ENCODE measurements at places on chromosomes 3 and 15.

DNA sequence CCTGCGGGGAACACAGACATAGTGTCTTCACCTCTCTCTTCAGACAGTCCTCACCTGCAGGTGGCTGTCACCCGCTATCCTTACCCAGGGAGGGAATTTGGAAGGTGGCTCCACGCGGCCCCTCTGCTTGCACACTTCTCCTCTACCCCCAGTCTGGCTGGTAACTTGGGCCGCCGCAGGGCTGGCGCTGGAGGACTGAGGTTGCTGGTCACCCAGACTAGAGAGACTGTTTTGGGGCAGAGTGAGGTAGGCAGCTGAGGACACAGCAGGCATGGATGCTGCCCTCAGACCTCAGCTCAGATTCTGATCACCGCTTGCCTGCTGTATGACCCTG lies 12.6 kb upstream of the IQSEC1 start:
- DNase-seq = no peak

GRCh38 chr15:25095179-25095578 lies 140.4 kb downstream of the SNRPN start:
- DNase-seq = no peak

- no peak for DNase-seq
Observed at GRCh38 chr3:8283193-8283592, 218.4 kb upstream of the LMCD1 start.

GRCh38 chr3:34851137-34851536 lies 788.2 kb upstream of the ARPP21 start:
- DNase-seq = no peak

DNA sequence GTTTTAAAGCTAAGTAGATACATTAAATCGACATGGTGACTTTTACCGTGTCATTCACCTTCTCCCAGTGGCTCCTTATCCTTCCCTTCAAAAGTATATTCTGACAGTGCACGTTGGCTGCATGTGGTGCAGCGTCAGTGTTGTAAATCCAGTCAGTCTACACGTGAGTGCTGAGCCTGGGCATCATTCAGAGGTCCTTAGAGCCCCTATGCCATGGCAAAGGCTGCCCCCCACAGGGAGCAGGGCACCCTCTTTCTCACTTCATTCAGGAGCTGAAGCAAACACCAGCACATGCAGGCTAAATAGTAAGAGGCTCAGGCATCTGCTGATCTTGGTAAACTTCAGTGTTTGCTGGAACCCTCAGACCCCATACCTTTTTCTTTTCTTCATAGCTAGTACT lies 43.3 kb downstream of the RASGRP1 start:
- DNase-seq = no peak

DNA sequence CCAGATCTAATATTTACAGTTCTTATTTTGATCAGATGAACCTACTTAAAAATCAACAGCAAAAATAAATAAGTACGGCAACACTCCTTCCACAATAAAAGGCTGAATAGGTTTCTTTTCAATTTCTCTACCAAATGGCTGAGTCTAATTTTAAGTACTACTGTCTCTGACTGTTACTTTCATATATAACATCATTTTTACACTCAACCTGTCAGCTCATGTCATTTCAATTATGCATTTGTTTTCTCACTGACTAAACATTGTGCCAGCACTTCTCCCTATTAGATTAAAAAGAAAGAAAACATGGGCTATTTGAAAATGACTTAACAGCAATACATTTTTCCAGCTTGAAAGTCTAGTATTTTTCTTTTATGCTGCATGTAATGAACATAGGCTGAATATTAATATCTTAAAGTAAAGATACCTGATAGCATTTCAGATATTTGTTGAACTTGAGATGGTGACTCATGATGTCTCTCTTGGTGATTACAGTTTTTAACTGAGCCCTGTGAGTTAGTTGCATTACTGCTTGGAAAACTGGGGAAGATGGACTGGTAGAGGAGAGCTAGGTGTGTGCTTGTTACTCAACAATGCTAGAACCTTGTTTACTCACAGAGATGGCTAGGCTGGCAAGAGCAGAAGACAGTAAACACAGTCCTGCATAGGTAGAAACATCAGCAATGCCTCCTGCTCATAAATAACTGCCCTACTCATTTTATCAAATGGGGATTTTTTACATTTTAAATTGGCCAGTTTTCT lies 73.9 kb downstream of the PEX5L start:
- DNase-seq = no peak

GRCh38 chr3:53199834-53200233 lies 38.8 kb downstream of the PRKCD start:
- no peak for DNase-seq

DNA sequence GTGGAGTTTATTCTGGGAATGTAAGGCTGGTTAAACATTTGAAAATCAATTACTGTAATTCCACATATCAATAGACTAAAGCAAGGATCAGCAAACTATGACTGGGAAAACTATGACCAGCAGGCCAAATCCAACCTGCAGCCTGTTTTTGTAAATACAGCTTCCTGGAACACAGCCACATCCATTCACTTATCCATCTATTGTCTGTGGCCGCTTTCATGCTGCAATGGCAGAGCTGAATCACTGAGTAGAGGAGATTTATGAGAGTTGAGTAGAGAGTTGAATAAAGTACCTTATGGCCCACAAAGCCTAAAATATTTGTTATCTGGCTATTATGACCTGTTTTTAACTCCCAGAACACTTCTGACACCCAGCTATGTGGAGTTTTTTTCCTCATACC lies 12.2 kb downstream of the MYLK start:
- DNase-seq = no peak

GRCh38 chr15:35701402-35702046 lies 155.6 kb upstream of the DPH6 start:
- DNase-seq = no peak

GRCh38 chr15:87528873-87529272 lies 727.7 kb downstream of the NTRK3 start:
- no peak for DNase-seq

GRCh38 chr3:80285388-80285787 lies 517.6 kb upstream of the ROBO1 start:
- no peak for DNase-seq

DNA sequence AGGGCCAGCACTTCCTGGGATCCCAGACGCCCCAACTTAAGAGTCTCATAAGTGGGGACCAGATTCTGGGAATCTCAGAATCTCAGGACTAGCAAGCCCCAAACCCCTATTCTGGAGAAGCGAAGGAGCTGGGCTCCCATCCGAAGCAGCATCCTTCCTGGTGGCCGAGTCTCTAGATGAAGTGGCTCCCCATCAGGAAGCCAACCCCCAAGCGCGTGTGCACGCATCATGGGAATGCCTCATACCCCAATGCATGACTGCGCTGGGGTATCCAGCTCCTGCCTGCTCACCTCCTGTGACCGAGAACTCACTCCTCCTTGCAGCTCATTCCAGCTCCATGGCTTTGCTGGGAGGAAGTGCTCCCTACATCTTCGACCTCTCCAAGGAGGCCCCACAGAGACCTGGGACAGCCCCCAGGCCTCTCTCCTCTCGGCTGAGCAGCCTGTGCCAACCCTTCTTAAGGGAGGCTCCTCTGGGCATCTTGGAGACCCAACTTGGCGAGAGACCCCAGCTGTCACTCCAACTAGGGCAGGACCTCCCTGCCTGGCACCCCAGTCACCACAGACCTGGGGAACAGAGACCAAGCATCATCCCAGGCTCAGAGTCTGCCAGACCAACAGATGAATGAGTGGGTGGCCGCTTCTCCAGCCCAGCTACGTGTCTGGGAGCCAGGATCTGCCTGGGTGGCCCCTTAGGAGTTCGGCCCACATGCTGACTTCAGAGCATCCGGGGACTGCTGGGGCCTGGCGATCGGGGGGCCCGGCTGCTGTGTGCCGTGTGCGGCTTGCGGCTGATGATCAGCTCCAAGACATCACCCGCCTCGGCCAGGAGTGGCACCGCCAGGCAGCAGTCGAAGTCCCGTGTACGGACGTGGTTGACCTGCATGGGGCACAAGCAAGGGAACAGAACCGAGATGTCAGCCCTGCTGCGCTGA lies 46.9 kb downstream of the GRIP2 start:
- DNase-seq = no peak

GRCh38 chr15:67018026-67018425 lies 47.4 kb upstream of the SMAD3 start:
- no peak for DNase-seq

DNA sequence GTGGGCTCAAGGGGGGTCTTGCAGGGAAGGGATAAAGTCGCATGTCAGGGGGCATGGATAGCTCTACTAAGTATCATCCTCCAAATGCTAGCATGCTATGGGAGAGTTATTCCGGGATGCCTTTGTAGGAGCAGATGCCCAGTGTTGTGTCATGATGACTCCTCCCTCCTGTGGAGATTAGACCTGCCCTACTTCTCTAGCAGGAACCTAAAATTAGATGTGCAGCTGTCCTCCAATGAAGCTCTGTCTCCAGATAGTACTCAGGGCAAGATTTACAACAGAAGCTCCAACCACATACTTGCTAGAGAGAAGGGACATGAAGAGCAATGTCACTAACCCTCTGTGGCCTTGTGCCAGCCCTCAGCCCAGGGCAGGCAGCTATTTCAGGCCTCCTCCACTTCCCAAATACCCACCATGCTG lies 82.5 kb downstream of the AGBL1 start:
- DNase-seq = no peak

- no peak for DNase-seq
Observed at GRCh38 chr15:70063261-70063925, 34.3 kb downstream of the TLE3 start.

DNA sequence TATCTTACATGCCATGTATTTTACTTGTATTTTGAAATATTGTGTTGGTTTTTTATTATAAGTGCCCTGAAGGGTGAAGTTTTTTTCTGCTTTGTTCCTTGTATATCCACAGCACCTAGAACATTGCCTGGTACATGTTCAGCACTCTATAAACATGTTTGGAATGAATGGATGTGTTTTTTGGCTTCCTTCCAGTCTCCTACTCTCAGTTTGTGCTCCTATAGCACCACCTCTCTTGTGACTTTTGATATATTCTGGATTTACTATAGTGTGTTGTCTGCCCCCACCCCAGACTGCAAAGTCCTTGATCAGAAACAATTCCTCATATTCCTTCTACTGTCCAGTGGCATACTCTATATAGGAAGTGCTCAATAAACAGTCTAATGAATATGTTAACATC lies 60.6 kb downstream of the PLCL2 start:
- no peak for DNase-seq

DNA sequence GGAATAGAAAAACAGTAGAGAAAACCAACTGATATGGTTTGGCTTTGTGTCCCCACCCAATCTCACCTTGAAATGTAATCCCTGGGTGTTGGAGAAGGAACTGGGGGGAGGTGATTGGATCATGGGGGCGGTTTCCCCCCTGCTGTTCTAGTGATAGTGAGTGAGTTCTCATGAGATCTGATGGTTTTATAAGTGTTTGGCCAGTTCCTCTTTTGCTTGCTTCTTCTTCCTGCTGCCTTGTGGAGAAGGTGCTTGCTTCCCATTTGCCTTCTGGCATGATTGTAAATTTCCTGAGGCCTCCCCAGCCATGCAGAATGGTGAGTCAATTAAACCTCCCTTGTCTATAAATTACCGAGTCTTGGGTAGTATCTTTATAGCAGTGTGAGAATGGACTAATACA lies 48.4 kb downstream of the EOMES start:
- no peak for DNase-seq

- DNase-seq = no peak
Observed at GRCh38 chr3:54578417-54578816, 349.4 kb downstream of the LRTM1 start.

DNA sequence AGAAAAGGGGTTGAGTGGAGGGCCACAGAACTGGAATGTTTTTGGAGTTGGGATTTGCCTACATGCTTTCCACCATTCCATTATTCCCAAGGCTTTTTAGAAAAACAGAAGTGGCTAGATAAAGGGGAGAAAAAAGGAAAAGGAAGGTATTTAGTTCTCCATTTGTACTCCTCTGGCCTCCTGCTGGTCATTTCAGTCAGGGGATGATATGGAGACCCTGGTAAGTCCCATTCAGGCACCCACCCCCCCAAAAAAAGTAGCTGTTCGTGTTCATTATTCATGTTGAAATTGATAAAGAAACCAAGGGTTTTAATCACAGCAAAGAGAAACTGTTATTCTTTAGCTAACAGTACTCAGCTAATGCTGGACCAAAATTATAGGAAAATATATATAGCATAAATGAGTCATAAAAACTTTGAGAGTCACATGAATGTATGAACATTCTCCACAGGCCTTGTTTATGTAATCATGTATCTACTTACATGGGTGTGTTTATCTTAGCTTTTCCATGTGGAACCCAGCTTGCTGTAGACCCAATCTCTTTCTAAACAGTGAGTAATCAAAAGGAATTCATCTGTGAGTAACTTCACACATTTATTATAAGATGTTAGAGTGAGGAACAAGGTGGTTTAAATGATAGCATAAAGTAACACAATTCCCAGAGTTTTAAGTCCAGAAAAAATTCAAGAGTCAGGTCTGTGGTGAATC lies 167.2 kb downstream of the KCNMB2 start:
- DNase-seq = no peak

DNA sequence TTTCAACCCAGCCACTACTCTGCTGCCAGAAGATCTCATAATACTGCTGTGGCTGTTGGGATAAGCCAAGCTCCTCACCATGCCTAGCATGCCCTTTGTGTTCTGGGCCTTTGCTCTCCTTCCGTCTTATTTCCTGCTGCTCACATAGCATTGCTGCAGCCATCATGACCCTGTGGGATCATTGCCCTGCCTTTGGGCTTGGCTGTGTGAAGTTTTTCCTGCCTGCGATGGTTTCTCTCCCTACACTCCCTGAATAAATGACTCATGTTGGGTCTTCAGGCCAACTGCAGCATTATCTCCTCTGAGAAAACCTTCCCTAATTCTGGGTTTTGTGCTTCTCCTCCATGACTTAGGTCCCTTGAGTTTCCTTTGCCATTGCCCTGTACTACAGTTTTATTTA lies 20.8 kb upstream of the TRA2B start:
- no peak for DNase-seq

- peak; percentile 58 for DNase-seq
Observed at GRCh38 chr3:71583566-71584393, at the start of gene FOXP1. Gene FOXP1, minus strand, starts transcription at chr3:71583728. Its CDS starts 385,347 bp downstream, at chr3:71198381.

DNA sequence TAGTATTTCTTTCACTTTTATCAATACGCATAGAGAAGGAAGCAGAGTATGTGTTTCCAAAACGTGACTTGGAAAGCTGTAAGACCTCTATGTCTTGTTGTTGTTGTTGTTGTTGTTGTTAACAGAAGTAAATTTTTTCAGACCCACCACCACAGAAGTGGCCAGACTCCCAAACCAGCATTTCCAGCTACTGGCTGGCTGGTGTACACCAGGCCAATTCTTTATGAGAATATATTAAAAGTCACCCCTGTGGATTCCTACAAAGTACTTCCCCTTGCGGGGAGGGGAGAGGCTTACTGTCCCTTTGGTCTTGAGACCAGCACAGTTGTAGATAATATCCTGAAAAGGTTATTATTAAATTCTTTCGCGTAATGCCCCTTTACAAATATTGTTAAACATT lies 1.6 kb upstream of the FOXP1 start:
- no peak for DNase-seq

- peak; percentile 32 for DNase-seq
Observed at GRCh38 chr15:75200765-75201615, 692 bp upstream of the C15orf39 start.
